ENCODE measurements at places on chromosomes 6 and 20.

DNA sequence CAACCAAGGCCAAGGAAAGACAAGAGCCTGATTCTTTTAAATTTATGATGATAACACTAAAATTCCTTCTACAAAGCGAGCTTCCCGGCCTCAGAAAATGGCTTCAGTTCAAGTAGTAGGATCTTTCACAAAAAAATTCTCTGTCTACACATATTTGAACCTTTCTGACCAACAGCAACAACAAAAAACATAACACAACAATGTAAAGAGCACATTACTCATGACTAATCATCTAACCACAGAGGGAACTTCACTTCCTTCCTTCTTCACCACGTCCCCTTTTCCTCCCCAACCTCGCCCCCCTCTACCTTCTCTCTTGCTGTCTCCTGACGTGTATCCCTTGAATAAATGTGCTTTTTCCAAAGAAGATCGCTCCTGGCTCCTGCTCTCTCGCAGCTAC is 228.2 kb downstream of the MYLK4 start:
- DNase-seq: no peak

GRCh38 chr6:3456898-3457709 is at the start of gene SLC22A23:
TSS of gene SLC22A23 (minus strand) at chr6:3457050. CDS start at chr6:3456559, 491 bp downstream.
- DNase-seq: peak; percentile 48

DNA sequence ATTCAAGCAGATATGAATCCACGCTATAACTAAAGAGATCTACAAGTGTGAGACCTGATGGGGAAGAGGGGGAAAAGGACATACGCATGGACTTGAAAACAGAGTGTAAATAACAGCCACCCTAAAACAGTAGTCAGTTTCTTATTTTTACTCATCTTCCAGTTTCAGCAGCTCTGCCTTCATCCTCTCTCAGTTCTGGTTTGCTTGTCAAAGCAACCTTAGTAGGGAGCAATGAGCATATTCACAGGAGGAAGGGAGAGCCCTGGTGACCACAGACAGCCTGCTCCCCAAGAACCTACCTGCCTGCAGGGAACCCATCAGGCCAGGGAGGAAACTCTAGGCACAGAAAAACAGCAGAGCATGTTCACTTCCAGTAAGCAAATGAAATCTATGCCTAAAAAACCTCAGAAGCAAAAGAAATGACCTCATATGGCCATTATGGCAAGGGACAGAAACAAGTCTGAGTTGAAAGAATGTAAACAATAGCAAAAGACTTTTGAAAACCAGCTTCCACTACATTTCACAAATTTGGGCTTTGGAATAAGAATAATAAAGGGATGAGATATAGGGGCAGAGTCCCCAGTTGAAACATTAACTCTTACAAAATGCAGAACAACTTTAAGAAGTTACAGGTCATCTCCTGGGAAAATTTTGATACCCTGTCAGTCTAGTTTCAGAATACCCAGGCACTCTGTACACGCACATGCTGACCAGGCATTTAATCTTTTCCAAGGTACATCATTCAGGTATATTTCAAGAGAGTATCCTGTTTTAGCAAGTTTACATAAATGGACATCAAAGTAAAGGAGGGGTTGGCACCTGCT is 120.8 kb upstream of the BCLAF1 start:
- no peak for DNase-seq

GRCh38 chr6:36536873-36537547 is 10.3 kb downstream of the STK38 start:
- no peak for DNase-seq

DNA sequence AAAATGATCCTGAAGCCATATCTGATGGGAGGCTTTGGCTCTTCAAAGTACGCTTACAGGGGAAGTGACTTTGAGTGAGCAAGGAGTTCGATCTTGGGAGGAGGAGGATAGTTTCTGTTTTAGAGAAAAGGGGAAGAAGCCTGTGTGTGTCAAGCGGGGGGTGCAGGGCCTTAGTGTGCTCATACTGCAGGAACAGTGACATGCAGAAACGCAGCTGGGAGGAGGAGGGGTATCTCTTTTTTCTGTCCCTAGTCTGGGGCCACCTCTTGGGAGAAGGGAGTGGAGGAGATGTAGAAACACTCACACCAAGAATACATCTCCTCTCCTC is 19.8 kb downstream of the SIRPD start:
- DNase-seq: no peak

GRCh38 chr20:33387177-33387576 is 14.1 kb downstream of the CDK5RAP1 start:
- DNase-seq: no peak

DNA sequence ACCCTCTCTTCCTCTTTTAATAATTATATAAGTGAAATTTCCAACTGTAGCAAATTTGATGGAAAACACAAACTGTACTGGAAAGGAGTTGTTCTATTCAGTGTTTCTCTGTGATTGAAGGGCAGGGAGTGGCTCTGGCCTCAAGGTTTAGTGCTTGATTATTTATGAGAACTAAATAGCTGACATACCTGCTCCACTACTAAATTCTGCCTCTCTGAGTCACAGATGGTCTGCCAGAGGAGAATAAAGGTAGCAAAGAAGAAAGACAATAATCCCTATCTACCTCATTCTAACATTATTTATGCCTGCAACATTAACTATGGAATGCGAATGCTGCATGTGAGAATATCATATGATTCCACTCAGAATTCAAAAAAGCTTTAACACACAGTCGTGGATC is 9.3 kb downstream of the BMP5 start:
- no peak for DNase-seq

- no peak for DNase-seq
These were observed 35.5 kb upstream of the SUMO4 start for GRCh38 chr6:149364557-149364956.

All from left renal cortex interstitium (tissue), 4 donors.